NCI-H524 (cell line): ENCODE measurements at places on chromosomes 6 and 20.

- DNase-seq, result no peak
Observed at GRCh38 chr20:24535941-24536730, 66.7 kb downstream of the SYNDIG1 start.

- DNase-seq, result peak; percentile 81
Observed at GRCh38 chr20:42734660-42735368, 454.9 kb downstream of the PTPRT start.

- DNase-seq, result no peak
Observed at GRCh38 chr6:33439956-33440648, 14.3 kb upstream of the ZBTB9 start.

- no peak for DNase-seq
Observed at GRCh38 chr6:35166520-35166919, 25.4 kb upstream of the TCP11 start.

- peak; percentile 17 for DNase-seq
Observed at GRCh38 chr6:112153926-112154607, 66.7 kb downstream of the FAM229B start.

DNA sequence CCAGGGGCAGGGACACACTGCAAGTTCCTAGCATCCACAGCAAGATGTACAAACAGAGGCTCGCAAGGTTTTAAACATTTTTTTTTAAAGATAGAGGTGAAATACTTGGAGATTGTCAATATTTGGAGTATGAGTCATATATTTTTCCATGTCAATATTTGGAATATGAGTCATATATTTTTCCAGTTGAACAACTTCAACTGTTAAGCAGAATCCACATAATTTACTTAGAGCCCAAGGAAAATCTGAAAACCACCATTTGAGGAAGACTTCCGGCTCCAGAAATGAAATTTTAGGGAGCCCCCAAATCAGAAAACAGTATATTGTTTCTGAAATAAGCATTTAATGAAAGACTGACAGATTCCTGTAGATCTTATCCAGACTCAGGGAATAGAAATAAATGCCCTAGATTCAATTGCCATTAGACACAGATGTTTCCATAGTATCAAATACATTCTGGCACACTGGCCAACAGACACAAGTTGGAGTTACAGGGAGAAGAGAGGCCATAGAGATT, 51.6 kb upstream of the FAM184A start:
- no peak for DNase-seq

DNA sequence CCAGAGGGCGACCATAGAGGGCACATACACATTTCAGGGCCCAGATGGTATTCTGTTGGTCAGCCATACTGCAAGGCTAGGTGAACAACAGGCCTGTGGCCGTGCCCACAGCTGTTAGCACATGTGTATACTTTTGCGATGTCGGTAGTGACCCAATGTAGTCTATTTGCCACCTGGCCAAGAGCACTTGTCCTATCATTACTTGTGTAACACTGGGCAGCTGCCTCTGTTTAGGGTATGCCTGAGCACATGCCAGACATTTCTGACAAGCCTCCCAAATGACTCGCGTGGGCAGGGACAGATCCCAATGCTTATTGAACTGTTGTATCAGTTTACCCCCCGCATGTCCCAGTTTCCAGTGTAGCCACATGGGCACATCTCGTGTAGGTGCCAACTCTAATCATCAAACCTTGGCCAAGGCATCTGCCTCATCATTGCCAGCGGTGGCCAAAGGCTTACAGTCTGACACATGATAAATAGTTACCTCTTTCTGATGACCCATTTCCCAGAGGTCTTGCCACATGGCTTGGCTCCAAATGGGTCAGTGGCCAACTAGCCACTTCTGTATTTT, 74.4 kb upstream of the FBXL4 start:
- no peak for DNase-seq

GRCh38 chr20:24004471-24004870, 15.9 kb upstream of the GGTLC1 start:
- no peak for DNase-seq

GRCh38 chr6:147166360-147166944, 37.8 kb upstream of the STXBP5 start:
- no peak for DNase-seq

DNA sequence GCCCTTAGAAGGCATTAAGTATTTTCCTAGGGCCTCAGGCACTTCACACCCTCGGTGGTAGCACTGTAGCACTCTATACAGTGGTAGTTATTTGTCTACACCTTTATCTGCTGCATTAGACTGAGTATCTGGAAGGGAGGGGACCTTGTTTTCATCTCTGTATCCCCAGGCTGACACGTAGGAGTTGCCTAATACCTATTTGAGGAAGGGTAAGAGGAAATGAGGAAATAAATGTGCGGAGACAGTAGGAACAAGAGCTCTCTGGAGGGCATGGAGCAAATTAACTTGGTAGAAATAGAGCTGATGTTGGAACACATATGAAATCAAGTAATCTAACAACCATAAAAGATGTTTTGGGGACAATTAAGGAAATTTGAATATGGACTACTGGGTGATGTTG, 3.9 kb downstream of the CNPY3 start:
- no peak for DNase-seq

DNA sequence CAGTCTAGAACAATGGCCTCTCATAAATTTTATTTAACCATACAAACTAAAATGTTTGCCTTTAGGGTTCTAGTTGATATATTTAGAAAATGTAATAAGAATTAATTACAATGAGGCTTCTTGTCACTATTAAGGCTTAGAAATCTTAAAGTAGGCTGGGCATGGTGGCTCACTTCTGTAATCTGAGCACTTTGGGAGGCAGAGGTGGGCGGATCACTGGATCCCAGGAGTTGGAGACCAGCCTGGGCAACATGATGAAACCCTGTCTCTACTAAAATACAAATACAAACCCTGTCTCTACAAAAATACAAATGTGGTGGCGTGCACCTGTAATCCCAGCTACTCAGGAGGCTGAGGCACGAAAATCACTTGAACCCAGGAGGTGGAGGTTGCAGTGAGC, 99.0 kb upstream of the ADGRF1 start:
- no peak for DNase-seq

- DNase-seq, result peak; percentile 26
Observed at GRCh38 chr6:113039005-113039404, 691.9 kb downstream of the RFPL4B start.

DNA sequence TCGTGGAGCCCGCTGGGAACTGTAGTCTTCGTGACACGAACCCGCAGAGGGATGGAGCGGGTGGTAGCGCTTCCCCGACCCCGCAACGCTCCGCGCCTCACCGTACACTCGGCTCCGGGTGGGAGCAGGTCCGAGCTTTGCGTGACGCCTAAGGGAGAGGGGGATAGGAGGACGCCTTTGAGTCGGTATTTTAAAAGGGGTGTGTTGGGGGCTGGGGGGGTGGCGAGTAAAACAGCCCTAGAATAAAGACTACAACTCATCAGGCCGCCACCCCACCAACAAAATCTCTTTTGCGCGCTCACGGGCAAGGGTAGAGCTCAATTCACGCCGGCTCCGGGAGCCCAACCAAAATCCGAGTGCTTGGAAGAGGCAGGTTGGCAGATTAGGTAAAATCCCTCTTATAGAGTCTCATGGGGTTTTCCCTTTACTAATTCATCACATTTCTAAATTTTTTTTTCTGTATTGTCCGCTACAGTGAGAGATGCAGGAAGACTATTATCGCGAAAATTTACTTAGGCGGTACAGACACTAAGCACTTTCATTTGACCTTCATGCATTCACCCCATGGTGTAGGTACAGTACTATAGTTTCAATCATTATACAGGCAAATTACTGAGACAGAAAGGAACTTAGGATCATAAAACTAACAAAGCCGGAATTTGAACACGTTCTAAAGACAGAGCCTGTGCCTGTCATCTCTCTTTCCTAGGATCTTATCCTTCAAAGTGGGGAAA, 706 bp upstream of the SNX14 start:
- peak; percentile 62 for DNase-seq

DNA sequence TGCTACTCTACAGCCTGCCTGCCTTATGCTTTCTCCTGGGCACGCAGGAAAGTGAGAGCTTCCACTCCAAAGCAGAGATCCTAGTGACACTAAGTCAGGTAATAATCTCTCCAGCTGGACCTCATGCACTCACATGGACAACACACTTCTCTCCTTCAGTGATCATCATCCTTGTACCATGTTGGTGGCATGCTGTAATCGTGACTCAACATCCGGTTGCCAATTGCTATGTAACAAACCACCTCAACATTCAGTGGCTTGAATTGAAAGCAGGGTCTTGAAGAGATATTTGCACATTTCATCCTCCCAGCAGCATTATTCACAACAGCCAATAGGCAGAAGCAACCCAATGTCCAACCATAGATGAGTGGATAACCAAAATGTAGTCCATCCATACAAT, 40.3 kb upstream of the PPP1R3G start:
- DNase-seq, result no peak

DNA sequence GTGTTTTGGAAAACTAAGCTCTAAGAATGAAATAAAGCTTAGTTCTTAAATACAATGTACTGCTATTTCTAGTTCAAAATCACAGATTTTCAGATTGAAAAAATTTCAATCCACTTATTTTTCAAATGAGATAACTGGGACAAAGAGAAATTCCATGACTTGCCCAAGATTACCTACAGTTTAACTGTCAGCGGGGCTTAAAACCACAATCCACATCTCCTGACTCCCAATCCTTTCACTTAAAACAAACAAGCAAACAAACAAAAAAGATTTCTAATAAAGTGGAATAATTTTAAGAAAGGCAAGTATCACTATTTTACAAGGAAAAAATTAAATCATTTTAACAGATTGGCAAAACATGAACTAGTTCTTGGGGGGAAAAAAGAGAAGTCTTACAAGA, 4.2 kb downstream of the PHIP start:
- DNase-seq, result no peak

GRCh38 chr6:6557886-6558285, 30.6 kb upstream of the LY86 start:
- no peak for DNase-seq

- DNase-seq, result no peak
Observed at GRCh38 chr6:111757342-111757741, 115.9 kb downstream of the FYN start.

DNA sequence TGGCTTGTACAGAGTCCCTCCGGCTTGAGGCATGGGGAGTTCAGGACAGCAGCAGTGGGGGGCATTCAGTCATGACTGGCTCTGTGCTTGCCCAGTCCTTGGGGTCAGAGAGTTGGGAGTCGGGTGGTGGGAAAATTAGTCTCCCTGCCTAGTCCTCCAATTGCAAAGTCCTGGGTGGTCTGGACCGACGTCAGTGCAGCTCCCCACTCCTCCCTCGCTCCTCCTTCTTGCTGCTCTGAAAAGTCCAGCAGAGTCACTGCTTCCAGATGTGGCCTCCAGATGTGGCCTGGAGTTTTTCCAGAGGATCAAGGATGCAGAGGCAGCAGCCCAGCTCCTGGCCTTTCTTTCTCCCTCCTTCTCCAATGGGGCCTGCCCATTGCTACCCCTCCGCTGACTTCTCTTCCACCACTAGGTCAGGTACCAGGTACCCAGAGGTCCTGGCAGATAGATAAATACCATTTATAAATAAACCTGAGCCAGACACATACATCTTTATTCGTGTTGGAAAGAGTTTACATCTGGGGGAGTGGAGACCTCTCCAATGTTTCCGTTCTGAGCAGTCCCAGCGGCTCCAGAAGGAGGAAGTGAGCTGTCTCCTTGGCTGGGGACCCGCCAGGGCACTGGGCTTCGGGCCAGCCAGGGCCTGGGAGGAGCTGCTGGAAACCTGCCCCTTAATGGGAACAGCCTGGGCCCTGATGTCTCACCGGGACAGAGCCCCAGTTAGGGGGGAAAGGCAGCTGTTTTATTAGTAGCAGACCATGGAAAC, 49.0 kb upstream of the RNF24 start:
- no peak for DNase-seq

- DNase-seq, result peak; percentile 4
Observed at GRCh38 chr6:26064619-26065257, 22.5 kb upstream of the HFE start.

GRCh38 chr6:130047088-130047995, 29.0 kb downstream of the L3MBTL3 start:
- no peak for DNase-seq

DNA sequence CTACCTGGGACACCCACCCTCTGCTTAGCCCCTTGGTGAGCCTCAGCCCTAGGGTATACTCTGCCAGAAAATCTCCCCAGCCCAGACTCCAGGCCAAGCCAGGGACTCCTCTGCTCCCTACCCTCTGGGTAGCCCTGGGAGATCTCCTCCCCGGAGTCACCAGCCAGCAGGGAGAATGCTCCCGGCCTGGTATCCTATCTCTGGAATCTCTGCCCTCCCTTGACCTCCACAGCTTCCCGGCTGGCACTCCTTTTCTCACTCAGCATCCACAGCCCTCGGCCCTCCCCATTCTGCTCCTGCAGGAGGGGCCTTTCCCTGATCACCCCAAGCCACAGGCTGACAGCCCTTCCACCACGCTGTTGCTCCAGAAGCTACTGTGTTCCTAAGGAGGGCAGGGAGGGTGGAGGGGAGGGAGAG, 22.6 kb downstream of the NOL4L start:
- peak; percentile 44 for DNase-seq

DNA sequence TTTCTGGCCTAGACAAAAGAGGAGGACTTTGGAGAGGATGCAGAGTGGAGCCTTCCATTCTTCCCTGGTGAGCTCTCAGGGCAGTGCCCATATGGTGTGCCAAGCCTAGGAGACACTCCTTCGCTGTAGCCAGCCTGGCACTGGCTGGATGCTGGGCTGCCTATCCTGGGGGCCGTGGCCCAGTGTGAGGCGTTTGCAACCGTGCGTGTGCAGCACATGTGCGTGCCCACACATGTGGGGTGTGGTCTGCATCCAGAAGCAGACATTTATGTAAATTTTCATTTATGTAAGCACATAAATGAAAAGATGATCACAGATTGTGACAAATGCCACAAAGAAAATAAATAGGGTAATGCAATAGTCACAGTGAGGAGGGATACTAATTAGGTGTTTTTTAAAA, 35.8 kb upstream of the ZNF831 start:
- DNase-seq, result no peak

GRCh38 chr6:119043783-119044182, 34.7 kb downstream of the FAM184A start:
- DNase-seq, result no peak

DNA sequence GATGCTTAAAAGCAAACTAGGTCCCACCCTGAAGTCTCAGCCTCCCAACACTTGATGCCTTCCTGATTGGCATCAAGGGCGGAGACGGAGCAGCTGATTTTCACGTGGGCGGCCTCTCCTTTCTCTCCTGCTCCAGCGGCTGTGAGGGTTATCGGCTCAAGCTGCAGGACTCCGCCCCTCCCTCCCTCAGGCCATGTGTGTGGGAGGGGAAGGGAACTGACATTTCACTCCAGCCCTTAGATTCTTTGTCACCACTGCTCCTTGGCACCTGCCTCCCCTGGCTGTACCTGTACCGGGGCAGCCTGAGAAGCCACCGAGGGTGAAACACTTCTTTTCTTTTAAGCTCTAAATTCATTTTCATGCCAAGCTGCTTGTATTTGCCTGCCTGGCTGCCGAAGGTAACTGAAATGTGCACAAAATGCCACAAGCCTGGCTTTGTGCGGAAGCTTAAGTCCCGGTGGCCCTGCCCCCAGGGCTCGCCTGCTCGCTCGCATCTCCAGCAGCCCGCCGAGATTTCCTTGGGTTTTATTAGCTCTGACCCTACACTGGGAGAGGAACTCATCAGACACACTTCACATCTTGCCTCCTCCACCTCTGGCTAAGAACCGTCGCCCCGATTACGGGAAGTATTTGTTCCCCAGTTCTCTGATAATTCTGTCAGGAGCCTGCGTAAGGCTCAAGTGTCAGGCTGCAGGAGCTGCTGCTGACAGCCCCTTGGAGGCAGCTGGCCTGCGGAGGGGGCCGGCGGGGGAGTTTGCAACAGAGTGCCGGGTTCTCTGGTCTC, 9.6 kb upstream of the CPNE5 start:
- peak; percentile 55 for DNase-seq
